ENCODE measurements at places on chromosomes 5 and 9. TPM values are rescaled to one million over a fixed set of nuclear protein-coding genes. Genes with fewer than 3 reads are reported as not detected.
A peak's percentile ranks its signal among the peaks of the same experiment; 100 is the strongest.

- DNase-seq, result no peak
Observed at GRCh38 chr5:179883163-179883562, 24.5 kb downstream of the TBC1D9B start.

GRCh38 chr5:108380531-108381349, 1.2 kb downstream of the FBXL17 start:
- peak; percentile 29 for DNase-seq

GRCh38 chr5:140111011-140111858, 2.7 kb upstream of the PURA start:
- no peak for DNase-seq

The GAPVD1 gene
- 28.2 TPM for polyA plus RNA-seq

The THBS4 gene
- polyA plus RNA-seq, result 15.9 TPM

DNA sequence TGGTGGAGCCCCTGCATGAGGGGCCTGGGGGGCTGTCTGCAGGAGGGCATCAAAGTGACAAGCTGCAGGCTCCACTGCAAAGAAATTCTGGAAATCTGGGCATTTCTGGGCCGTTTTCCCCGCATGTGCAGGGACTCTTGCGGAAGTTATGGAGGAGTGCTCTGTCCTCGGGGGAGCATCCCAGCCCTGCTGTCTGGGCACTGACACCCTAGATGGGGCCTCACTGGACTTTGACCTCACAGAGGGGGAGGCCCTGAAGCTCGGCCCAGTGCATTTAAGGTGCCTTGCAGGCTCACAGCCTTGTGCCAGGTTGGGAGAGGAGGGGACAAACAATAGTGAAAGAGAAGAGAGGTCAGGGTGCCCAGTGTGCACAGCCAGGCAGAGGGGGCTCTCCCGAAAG, 35.4 kb downstream of the LHX3 start:
- DNase-seq, result no peak

DNA sequence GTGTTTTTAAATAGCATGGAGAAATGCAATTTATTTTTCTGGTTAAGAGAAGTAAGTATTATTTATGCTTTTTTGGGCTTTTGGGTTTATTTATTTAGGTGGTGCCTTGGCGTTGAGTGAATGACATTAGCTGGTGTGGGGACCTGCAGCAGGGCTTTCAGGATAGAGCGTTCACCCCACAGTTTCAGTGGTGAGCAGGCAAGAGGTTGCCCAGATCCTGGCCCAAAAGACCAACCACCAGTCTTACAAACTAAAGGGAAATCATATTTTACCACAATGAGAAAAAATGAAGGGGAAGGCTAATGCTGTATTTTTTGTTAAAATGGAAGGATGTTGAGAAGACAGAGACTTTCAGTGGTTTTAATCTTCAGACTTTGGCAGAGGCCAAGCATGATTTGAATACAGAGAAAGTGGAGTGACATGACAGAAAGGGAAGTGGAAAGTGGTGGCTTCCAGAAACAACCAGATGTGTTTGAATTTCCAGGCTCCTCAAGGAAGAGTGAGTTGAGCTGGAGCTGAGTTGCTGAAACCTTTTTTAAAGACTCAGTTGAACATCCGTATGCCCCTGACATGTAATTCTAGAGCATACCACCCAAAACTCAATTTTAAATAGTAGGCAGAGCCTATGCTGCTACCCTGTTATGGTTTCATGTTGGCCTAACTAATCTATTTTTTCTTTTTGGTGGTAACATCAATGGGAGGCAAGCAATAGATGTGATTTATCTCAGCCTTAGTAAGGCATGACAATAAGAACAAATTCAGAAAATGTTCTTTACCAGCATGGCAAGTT, 94.8 kb downstream of the AOPEP start:
- DNase-seq, result no peak

The OR1L1 gene
- polyA plus RNA-seq, result not detected

DNA sequence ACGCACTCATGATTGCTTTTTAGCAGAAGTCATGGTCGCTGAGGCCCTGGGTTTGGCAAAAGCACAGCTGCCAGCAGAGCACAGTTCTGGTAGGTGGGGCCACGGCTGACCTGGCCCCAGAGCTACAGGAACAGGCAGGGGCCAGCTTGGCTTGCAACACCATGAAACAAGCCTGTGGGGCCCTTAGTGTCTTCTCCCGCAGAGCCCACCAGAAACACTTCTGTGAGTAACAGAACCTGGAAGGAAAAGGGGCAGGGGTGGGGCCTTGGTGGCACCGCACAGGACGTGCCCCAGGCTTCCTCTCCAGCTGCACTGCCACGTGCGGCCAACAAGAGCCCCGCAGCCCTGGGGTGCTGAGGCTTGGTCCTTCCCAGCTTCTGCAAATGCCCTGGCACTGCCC, 4.8 kb downstream of the ASB6 start:
- DNase-seq, result no peak

DNA sequence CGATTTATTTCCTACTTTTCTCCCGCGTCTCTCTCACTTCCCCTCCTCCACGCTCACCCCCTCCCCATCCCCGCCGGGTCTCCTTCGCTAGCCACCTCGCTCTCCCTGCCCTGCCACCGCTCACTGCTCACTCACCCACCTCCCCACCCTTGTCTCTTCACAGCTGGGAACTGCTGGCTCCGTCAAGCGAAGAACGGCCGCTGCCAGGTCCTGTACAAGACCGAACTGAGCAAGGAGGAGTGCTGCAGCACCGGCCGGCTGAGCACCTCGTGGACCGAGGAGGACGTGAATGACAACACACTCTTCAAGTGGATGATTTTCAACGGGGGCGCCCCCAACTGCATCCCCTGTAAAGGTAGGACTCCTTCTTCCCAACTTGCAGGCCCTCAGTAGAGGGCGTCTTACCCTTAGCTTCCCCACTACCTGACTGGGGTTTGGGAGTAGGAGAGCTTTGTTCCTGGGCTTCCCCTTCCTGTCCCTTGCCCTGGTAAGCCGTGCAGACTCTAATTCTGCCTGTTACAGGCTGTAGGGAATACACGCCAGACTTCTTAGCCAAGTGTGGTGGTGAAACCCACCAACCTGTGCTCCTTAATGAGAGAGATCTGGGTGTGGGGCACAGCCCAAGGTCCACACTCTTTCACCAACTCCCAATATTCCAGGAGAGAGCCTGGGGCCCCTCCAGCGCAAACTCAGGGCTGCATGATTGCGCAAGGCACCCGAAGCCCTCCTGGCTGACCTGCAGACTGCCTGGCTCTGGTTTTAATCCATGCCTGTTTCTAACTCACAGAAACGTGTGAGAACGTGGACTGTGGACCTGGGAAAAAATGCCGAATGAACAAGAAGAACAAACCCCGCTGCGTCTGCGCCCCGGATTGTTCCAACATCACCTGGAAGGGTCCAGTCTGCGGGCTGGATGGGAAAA, 2.5 kb downstream of the FST start:
- DNase-seq, result peak; percentile 36

DNA sequence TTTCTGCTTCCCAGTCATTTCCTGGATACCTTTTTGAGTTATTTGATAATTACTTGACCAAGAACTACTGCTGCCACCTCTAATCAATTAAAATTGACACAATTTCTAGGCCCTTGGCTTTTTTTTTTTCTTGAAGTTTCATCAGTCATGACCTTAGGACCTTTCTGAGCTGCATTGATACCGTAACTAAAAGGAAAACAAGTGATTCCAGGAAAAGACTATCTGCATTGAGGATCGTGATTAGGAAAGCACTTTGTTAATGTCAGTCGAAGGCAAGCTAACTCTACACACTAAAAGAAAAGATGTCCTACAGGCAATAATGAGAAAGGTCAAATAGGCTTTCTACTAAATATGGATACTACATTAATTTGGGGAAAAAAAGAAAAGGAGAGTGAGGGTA, 69.9 kb downstream of the ARSB start:
- no peak for DNase-seq

The LRRC19 gene
- 13.4 TPM for polyA plus RNA-seq

DNA sequence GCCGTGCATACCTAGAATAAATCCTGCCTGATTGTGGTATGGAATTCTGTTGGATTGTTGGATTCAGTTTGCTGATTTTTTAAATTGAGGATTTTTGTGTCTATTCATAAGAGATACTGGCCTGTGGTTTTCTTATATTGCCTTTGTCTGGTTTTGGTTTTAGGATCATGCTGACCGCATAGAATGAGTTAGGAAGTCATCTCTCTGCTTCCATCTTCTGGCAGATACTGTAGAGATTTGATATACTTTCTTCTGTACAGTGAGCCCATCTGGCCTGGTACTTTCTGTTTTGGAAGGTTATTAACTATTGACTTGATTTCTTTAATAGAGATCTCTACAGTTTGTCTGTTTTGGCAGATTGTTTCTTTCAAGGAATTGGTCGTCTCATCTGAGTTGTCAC, 14.7 kb downstream of the CEP72 start:
- DNase-seq, result no peak

All from right renal cortex interstitium (tissue), 3 donors.